ENCODE measurements at places on chromosomes 5 and 9.

DNA sequence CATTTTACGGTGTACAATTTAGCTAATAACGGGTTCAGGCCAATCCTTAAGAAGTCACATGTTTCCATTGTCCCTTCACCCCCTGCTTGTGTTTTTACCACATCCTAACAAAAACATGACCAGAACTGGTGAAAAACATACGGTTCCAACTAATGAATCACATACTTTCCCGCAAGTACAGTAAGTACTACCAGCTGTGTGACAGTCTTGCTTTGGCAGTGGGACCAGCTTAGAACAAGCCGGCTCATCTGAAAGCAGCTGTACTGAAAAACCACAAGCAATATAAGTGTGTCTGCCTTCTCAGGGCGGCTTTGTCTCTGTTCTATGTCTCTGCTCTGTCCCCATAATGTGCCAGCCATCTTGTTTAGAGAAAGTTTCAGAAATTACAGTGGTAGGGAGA is 242.5 kb downstream of the BNC2 start:
- H3K36me3 ChIP-seq, result no peaks in the 10 kb centered on the region
- H3K4me1 ChIP-seq, result peaks cover 69% of the 10 kb centered on the region
- peaks cover 9% of the 10 kb centered on the region for H3K27me3 ChIP-seq

GRCh38 chr9:74846766-74847165 is 41.0 kb downstream of the TRPM6 start:
- no peak for DNase-seq
- H3K36me3 ChIP-seq, result no peaks in the 10 kb centered on the region
- H3K4me1 ChIP-seq, result peaks cover 6% of the 10 kb centered on the region
- H3K27ac ChIP-seq, result no peak overlapping the region

GRCh38 chr5:139263536-139263935 is 30.0 kb upstream of the MATR3 start:
- H3K4me1 ChIP-seq, result peaks cover 24% of the 10 kb centered on the region
- no peaks in the 10 kb centered on the region for H3K36me3 ChIP-seq
- DNase-seq, result no peak
- H3K27ac ChIP-seq, result no peak overlapping the region
- no peak overlapping the region for H3K4me3 ChIP-seq

- peaks cover 5% of the 10 kb centered on the region for H3K36me3 ChIP-seq
- no peak overlapping the region for H3K27ac ChIP-seq
- no peak overlapping the region for H3K4me3 ChIP-seq
- H3K27me3 ChIP-seq, result peaks cover 5% of the 10 kb centered on the region
- H3K4me1 ChIP-seq, result peaks cover 30% of the 10 kb centered on the region
These were observed 49.1 kb upstream of the SUB1 start for GRCh38 chr5:32536246-32536645.

DNA sequence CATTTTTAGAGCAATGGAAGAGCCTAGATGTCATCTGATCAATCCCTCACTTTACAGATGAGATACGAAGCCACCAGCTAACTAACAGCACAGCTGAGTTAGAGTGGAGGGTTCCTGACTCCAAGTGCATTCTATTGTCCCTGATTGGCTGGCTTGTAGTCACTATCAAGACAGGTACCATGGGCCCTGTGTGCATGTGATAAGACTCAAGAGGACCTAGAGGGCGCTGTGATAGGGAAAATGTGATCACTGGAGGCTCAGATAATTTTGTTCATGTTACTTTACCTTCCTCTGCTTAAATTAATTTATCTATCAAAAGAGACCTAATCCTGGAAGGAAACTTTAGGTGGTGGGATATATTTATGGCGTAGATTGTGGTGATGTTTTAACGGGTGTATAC is 19.5 kb upstream of the SNAPC3 start:
- no peak for DNase-seq
- peaks cover 14% of the 10 kb centered on the region for H3K36me3 ChIP-seq
- H3K27ac ChIP-seq, result no peak overlapping the region
- no peak overlapping the region for H3K4me3 ChIP-seq
- no peaks in the 10 kb centered on the region for H3K4me1 ChIP-seq

GRCh38 chr5:97547999-97548738 is 365.1 kb upstream of the RIOK2 start:
- no peaks in the 10 kb centered on the region for H3K36me3 ChIP-seq
- peaks cover 3% of the 10 kb centered on the region for H3K27me3 ChIP-seq

- DNase-seq, result no peak
- no peaks in the 10 kb centered on the region for H3K27me3 ChIP-seq
- H3K4me3 ChIP-seq, result no peak overlapping the region
- no peaks in the 10 kb centered on the region for H3K4me1 ChIP-seq
These were observed 613.0 kb upstream of the CCNG1 start for GRCh38 chr5:162824360-162824759.

- H3K27me3 ChIP-seq, result peaks cover 6% of the 10 kb centered on the region
- H3K4me3 ChIP-seq, result no peak overlapping the region
- peaks cover 49% of the 10 kb centered on the region for H3K4me1 ChIP-seq
These were observed 148.3 kb upstream of the IER5L start for GRCh38 chr9:129326061-129327005.

DNA sequence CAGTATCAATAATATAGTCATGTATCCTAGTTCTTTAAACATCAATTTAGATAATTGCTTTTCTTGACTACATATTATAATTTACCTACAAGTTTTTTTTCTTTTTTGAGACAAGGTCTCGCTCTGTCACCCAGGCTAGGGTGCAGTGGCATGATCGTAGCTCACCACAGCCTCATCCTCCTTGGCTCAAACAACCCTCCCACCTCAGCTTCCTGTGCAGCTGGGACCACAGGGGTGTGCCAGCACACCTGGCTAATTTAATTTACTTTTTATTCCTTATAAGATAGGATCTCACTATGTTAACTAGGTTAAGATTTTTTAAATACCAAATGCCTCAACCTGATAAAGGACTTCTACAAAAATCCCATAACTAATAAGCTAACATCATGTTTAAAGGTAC is 21.1 kb downstream of the UIMC1 start:
- no peaks in the 10 kb centered on the region for H3K4me1 ChIP-seq
- H3K36me3 ChIP-seq, result peaks cover 82% of the 10 kb centered on the region
- no peak overlapping the region for H3K27ac ChIP-seq
- DNase-seq, result no peak

DNA sequence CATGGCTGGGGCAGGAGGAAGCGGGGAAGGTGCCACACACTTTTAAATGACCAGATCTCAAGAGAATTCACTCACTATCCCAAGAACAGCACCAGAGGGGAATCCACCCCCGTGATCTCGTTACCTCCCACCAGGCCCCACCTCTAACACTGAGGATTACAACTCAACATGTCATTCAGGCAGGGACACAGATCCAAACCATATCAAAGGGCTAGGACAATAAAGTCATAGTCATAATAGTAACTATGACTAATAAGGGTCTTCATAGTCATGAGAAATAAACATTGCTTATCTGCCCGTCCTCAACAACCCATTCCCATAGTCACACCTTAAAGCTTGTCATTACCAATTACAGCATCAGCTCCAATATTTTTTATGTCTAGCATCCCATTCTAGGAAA is 65.3 kb upstream of the SMC2 start:
- DNase-seq, result no peak
- no peaks in the 10 kb centered on the region for H3K27me3 ChIP-seq
- no peak overlapping the region for H3K27ac ChIP-seq

DNA sequence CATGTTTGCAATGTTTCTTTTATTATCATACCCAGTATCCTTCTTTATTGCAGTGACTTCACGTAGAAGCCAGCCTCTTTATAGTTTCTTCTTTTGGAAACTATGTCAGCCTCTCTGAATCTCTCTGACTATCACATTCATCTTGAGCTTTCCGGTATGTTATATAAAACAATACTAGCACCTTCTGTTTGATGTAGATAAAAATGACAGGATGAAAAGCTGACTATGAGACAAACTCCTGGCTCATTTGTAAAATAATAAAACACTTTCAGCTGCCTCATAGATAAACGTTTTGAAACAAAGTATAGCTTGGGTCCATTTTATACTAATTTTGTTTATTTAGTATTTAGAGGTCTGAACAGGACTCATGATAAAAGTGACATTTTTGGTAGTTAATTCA is 1145.4 kb upstream of the NUDT12 start:
- no peak overlapping the region for H3K27ac ChIP-seq
- peaks cover 5% of the 10 kb centered on the region for H3K36me3 ChIP-seq
- H3K27me3 ChIP-seq, result no peaks in the 10 kb centered on the region
- H3K4me3 ChIP-seq, result no peak overlapping the region
- no peak for DNase-seq
- no peaks in the 10 kb centered on the region for H3K4me1 ChIP-seq

- H3K27me3 ChIP-seq, result peaks cover 49% of the 10 kb centered on the region
- H3K36me3 ChIP-seq, result peaks cover 11% of the 10 kb centered on the region
- H3K27ac ChIP-seq, result no peak overlapping the region
- H3K4me3 ChIP-seq, result no peak overlapping the region
These were observed 6.3 kb downstream of the TESK1 start for GRCh38 chr9:35611230-35611797.

DNA sequence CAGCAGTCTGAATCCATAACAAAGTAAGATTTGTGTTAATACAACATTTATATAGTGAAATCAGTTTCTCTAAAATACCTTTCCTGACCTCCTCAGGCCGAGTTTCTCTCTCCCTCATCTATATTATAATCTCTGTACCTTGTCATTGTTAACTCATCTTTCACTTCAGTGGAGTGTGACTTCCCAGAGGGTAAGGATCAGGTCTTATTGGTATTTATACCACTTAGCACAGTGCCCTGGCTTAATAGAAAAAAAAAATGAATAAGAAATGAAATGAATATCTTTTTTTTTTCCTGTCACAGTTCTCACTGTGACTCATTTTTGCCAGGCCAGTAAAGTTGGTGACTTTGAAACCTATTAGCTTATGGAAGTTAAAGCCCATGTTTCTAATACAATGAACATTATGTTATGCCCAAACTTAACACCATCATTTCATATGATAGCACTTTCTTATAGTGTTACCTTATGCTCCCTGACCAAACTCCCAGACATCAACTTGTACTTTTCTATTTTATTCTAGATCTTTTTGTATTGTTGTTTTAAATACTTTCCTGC is 90.1 kb downstream of the NR3C1 start:
- H3K27ac ChIP-seq, result no peak overlapping the region
- H3K4me3 ChIP-seq, result no peak overlapping the region
- DNase-seq, result no peak
- peaks cover 17% of the 10 kb centered on the region for H3K36me3 ChIP-seq
- no peaks in the 10 kb centered on the region for H3K4me1 ChIP-seq

DNA sequence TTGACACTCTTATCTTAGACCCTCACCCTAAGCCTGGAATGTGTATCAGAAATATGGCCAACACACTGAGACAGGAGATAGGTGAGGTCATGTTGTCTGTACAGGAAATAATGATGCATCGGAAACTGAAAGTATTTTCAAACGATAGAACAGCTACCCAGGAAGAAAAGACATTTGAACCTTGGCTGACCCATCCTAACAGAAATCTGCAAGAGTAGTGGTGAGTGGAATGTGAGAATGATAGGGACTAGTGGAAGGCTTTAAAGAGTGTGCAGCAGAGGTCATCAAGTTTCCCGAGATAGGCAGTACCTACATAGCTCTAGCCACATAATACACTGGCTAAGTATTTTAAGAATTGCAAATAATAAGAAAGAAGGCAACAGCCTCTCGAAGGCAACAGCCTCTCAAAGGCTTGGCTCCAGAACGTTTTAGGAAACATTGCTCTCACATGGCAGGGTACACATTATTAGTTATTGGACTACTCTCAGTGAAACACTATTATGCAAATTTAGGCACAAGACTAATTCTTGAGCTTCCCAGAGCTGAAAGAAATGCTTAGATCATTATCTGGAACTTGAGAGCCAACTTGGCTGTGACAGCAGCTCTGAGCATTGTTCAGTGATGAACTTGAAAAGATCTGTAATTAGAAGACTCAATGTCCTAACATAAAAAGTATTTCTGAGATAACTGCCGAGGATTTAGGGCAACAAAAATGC is 133.1 kb upstream of the FBXL7 start:
- no peak overlapping the region for H3K27ac ChIP-seq
- H3K4me1 ChIP-seq, result no peaks in the 10 kb centered on the region
- H3K27me3 ChIP-seq, result peaks cover 4% of the 10 kb centered on the region
- no peak for DNase-seq
- no peak overlapping the region for H3K4me3 ChIP-seq
- H3K36me3 ChIP-seq, result no peaks in the 10 kb centered on the region

GRCh38 chr5:31563216-31563615 is 31.1 kb downstream of the C5orf22 start:
- no peak for DNase-seq
- no peak overlapping the region for H3K4me3 ChIP-seq
- peaks cover 12% of the 10 kb centered on the region for H3K27me3 ChIP-seq
- H3K36me3 ChIP-seq, result peaks cover 18% of the 10 kb centered on the region
- H3K27ac ChIP-seq, result no peak overlapping the region
- H3K4me1 ChIP-seq, result no peaks in the 10 kb centered on the region

- peaks cover 4% of the 10 kb centered on the region for H3K36me3 ChIP-seq
- H3K27ac ChIP-seq, result no peak overlapping the region
- H3K27me3 ChIP-seq, result peaks cover 2% of the 10 kb centered on the region
- no peak for DNase-seq
These were observed 41.2 kb upstream of the SNAPC3 start for GRCh38 chr9:15381491-15381890.

DNA sequence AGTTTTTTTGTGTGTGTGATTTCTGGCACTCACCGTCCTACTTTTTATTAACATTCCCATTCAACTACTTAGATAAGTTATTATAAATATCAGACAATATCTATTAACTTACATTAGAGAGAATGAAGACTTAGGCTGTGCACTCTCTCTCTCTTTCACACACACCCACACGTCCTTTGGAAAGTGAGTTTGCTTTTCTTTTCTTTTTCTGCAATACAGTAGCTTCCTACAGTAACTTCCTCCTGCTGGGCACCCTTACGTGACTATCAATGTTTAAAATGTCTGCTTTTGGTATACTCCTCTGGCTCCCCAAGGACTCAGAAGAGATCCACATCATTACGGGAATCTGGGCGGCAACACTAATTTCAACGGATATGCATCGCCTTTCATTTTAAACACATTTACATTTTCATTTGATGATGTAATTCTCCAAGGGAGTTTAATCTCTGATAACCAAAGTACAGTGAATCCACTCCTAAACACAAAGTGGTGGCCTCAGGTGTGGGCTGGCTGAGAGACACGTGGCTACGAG is 179.5 kb downstream of the MAPKAP1 start:
- no peak for DNase-seq
- no peak overlapping the region for H3K27ac ChIP-seq
- H3K27me3 ChIP-seq, result no peaks in the 10 kb centered on the region
- H3K4me3 ChIP-seq, result no peak overlapping the region
- peaks cover 8% of the 10 kb centered on the region for H3K4me1 ChIP-seq

- peaks cover 1% of the 10 kb centered on the region for H3K27me3 ChIP-seq
- H3K36me3 ChIP-seq, result no peaks in the 10 kb centered on the region
- no peak overlapping the region for H3K4me3 ChIP-seq
- DNase-seq, result no peak
These were observed 56.7 kb upstream of the MAMDC2 start for GRCh38 chr9:69986970-69987369.

- H3K4me1 ChIP-seq, result peaks cover 42% of the 10 kb centered on the region
- H3K4me3 ChIP-seq, result no peak overlapping the region
- H3K27me3 ChIP-seq, result peaks cover 42% of the 10 kb centered on the region
- H3K36me3 ChIP-seq, result peaks cover 3% of the 10 kb centered on the region
- no peak for DNase-seq
These were observed 3.8 kb downstream of the TGFBI start for GRCh38 chr5:136032564-136032963.

Measured in nephron progenitor cell (in vitro differentiated cells).